Psoas muscle (tissue), 8 donors: ENCODE measurements at places on chromosomes 6 and 20. TPM values are rescaled to one million over a fixed set of nuclear protein-coding genes. Genes with fewer than 3 reads are reported as not detected.

DNA sequence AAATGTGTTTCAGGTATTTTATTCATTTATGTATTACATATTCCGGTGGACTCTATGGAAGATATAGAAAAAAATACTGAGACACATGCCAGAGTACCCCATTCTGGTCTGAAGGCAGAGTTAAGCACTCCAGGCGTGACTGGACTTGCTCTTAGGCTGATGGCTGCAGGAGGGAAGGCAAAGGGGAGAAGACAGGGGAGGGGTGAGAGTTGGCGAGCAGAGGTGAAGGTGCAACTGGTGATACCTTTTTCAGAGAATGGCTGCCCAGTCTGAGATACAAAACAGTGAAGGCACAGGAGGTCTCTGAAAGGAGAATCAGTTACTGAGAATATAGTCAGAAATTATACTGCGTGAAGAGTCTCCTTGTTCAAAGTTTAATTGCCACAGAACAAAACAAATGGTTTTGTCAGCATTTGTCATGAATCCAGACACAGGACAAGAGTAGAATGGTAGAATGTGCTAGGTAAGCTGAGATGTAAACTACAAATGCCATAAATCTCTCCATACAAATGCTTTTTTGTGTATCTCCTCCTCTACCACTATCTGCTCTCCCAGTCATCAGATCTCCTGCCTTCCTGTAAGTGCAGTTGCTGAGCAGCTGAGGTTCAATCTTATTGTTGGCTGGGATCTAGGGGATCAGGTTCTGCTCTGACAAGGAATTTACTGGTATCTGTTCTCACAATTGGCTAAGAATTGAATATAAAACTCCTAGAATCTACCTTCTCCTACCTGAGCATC is 104.2 kb upstream of the DST start:
- DNase-seq = no peak

DNA sequence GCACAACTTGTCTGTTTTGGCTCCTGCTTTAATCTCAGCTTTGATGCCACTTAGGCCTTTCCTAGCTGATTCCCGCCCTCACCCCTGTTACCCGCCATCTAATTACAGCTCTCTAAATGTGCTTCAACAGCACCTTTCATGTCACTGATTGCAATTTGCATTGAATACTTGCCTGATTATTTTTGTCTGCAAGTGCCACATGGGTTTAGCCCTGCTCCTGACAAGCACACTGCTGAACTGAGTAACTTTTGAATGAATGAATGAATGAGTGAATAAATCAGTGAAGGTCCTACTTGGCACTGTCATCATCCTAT is 591 bp upstream of the DCBLD1 start:
- DNase-seq = no peak

- no peak for DNase-seq
Measured at GRCh38 chr6:116280161-116280932, 617 bp upstream of the TSPYL1 start.

DNA sequence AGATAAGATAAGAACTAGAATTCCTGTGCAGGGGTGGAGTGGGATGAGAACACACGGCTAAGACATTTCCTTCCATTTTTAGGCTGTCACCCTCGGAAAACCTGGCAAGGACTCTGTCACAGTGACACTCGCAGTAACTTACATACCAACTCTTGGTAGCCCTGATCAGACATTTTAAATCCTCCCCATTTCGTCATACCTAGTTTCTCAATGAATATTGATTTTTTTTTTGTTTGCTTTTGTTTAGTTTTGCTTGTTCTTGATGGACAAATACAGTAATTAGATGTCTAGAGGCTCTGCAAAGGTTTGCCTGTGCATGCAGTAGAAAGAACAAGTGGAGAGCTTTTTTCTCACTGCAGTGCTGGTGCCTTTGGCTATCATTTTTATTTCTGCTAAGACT is 213.0 kb upstream of the FAM83B start:
- no peak for DNase-seq

DNA sequence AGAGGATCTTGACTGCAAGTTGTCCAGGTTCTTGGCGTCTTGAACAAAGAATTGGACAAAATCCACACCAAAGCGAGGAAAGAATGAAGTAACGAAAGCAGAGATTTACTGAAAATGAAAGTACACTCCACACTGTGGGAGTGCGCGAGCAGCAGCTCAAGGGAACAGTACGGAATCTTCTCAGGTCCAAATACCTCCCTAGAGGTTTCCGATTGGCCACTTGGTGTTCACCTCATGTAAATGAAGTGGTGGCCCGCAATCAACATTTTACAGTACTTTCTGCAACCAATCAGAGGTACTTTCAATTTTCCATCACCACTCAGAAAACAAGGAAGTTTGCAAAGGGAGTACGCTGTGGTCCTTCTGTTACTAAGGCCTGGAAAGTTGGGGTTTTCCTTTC is 122.4 kb downstream of the PTPRK start:
- no peak for DNase-seq

GRCh38 chr20:21498635-21499034 is 15.2 kb downstream of the NKX2-2 start:
- no peak for DNase-seq

- DNase-seq = no peak
Measured at GRCh38 chr20:62914970-62915457, 11.3 kb downstream of the DIDO1 start.

FERMT1 gene
- 0.06 TPM for polyA plus RNA-seq

GRCh38 chr20:361561-361960 is 14.7 kb downstream of the NRSN2 start:
- DNase-seq = no peak

DNA sequence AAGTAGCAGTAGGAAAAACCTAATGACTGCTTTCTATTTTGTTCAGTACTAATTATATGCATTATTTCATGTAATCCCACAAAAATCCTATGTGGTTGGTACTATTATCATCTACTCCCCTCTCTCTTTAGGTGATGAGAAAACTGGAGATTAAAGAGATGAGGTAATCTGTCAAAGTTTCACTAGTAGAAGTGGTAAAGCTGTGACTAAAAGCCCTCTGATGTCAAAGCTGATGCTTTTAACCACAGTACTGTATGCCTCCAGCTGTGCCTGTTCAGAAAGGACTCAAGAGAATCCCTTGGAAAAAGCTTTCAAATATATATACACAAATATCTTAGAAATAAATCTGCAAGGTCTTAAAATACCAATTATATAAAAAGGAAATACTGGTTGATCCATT is 38.0 kb downstream of the PHIP start:
- no peak for DNase-seq

DNA sequence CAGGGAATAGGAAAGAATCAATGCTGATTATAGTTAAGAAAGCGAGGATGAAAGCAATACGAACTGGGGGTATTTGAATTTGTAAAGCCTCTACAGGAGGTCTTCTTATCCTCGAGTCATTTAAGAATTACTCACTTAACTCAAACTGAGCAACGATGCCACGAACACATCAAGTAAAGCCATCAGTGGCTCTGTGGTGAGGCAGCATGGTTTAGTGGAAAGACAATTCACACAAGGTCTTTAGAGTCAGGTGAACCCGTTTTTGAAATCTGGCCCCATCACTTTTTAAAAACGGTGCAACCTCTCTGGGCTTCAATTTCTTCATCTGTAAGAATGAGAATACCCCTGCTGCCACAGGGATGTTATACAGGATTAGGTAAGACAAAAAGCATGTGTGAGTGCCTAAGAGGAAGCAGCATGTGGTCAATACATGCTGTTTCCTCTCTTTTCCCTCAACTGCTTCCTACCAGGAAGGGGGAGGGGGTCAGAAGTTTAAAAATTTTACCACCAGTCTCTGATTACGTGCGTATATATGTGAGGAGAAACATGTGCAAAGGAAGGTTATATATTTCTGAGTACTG is 162.0 kb downstream of the BTBD9 start:
- DNase-seq = no peak

PERP gene
- 1.00 TPM for polyA plus RNA-seq

DNA sequence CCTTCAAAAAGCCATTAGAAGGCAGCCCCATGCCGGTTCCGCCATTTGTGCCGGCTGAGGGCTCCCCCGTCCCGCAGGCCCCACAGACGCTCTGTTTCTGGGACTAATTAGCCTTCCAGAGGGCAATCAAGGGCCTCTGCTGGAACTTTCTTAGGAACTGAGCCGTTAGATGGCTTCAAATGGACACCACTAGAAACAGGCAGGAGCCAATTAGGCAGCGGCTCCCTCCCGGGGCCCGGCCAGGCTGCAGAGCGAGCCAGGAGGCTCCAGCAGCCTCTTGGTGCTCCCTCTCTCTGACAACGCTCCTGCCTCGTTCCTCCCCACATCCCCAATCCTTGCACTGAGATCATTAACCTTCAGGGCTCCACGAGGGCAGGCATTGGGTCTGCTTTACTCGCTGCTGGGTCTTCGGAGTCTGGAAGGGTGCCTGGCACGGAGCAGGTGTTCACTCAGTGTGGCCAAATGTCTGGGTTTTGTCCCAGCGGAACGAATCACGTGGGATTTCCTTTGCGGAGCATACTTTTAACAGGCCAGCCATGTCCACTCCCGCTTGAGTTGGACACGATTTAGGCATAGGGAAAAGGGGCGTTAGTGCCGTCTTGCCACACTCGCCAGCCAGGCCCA is 98.3 kb downstream of the TMEM242 start:
- DNase-seq = no peak

GRCh38 chr20:23096097-23096496 is 10.0 kb upstream of the CD93 start:
- no peak for DNase-seq

- no peak for DNase-seq
Measured at GRCh38 chr6:168272415-168273325, 46.9 kb downstream of the DACT2 start.

GRCh38 chr6:25769983-25770382 is 15.4 kb downstream of the SLC17A4 start:
- no peak for DNase-seq

DNA sequence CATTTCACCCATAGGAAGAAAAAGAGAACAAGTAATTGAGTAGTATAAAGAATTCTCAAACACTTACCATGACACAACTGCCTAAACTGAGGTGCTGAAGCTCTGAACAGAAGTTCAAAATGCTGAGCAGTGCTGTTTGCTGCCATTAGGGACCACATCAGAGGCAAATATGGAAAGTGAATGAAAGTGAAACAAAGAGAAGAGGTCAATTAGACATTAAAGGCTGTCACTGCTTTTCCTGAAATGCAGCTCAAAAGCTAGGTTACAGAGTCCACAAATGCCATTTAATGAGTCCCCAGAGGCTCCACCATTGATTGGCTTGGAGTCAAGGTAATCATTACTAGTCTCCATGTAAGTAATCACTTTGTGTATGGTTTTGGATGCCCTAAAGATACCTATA is 46.1 kb downstream of the POU3F2 start:
- no peak for DNase-seq

DNA sequence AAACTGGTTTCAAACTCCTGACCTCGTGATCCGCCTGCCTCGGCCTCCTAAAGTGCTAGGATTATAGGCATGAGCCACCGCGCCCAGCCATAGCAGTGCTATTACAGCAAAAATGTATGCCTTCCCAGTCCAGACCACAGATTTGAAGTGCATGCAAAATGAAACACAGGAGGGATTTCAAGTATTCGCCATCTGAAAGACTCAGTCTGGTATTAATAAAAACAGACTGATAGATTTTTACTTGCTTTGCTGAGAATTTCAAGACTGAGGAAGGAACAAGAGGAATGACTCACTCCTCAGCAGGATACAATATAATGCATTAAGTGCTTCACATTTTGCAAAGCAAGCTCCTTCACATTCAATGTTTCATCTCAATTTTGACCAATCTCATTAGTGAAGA is 134.9 kb downstream of the TMEM200A start:
- DNase-seq = no peak

DNA sequence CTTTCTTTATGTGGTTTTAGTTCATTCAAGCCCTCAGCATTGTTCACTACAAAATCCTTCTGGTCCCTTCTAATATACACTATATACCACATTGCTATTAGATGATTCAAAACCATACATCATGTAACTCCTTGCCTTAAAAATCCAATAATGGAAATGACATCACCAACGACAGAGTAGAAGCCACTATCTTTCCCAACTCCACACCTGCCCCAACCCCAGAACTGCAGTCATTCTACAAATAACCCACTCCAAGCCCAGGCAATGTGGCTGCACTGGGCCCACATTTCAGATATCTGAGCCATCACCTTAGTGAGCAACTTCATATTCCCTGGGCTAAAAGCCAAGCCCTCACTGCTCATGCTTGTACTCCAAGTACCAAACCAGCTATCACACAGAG is 22.6 kb upstream of the RUNX2 start:
- DNase-seq = no peak

- DNase-seq = no peak
Measured at GRCh38 chr6:109059571-109060021, 35.0 kb downstream of the SESN1 start.

DNA sequence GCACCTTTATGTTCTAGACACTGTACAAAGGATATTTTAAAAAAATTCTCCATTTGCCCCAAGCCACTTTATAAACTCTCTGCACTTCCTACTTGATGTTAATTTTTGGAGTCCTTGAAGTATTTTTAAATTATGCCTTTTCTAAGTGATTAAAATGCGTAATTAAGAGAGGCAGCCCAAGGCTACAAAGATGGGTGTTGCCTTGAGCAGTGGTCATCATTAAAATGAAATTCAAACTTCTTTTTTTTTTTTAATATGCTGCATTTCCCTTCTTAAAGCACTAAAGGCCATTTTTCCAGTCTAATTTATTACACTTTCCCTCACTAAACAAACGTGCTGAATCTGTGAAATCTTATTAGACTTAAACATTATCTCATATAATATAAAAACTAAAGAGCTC is 102.4 kb downstream of the IMPG1 start:
- no peak for DNase-seq

DNA sequence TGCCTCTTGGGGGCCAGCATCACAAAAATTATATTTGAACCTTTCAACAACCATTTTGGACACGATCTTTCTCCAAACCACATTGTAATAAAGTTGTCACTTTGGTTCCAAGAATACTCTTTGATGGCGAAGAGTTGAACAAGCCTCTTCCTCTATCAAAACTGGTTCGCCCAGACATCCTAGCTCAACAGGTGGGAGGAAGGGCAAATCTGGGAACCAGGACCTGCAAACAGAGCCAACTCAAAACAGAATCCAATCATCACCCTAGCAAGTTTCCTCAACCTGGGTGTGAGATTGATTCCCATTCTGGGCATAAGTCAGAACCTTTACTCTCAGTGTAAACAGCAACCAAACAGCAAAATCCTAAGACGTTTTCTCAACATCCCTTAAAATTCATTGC is 141.2 kb upstream of the RREB1 start:
- DNase-seq = no peak

DNA sequence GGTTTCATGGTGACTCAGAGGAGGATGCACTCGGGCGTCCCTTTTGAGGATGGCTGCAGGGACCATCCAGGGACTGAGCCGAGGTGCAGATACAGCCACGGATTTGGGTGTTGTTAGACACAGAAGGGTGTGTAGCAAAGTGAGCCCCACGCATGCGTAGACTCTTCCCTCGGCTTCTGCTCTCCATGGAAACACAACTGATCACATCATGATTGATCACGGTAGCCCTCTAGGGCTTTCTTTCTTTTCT is 606 bp upstream of the ULBP1 start:
- DNase-seq = no peak

PRRT1 gene
- polyA plus RNA-seq = 0.22 TPM

NMBR gene
- not detected for polyA plus RNA-seq

DNA sequence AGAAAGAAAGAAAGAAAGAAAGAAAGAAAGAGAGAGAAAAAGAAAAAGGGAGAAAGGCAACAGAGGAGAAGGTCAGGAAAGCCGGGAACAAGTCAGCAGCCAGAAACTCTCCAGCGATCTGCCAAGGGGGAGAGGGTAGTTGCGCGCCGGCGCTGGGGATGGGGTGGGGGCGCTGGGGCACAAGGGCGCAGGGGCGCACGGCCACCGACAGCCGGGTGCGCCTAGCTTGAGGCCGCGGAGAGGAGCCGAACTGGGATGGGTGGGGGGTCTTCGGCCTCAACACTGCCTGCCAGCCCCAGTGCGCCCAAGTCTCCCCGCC is 533 bp upstream of the RSPO3 start:
- DNase-seq = peak; percentile 25

OXT gene
- polyA plus RNA-seq = 0.17 TPM

PI3 gene
- 0.18 TPM for polyA plus RNA-seq
